ENCODE measurements at places on chromosomes 4 and X.

DNA sequence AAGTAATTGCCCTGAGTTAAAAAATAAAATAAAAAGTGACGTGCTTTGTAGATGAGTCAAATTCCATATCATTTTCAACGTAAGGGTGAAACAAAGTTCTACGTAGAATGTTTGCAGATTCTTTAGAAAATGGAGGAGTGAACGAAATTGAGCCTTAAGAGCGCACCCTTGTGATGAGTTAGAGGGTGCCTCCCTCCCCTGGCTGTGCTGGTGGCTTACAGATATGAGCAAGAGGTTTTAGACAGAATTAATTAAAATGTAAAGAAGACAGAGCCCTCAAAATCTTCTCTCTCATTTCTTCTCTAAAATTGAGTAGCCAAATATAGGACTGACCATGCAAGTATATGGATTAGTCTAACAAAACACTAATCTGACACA is 30.2 kb upstream of the LGI2 start:
- DNase-seq: no peak

DNA sequence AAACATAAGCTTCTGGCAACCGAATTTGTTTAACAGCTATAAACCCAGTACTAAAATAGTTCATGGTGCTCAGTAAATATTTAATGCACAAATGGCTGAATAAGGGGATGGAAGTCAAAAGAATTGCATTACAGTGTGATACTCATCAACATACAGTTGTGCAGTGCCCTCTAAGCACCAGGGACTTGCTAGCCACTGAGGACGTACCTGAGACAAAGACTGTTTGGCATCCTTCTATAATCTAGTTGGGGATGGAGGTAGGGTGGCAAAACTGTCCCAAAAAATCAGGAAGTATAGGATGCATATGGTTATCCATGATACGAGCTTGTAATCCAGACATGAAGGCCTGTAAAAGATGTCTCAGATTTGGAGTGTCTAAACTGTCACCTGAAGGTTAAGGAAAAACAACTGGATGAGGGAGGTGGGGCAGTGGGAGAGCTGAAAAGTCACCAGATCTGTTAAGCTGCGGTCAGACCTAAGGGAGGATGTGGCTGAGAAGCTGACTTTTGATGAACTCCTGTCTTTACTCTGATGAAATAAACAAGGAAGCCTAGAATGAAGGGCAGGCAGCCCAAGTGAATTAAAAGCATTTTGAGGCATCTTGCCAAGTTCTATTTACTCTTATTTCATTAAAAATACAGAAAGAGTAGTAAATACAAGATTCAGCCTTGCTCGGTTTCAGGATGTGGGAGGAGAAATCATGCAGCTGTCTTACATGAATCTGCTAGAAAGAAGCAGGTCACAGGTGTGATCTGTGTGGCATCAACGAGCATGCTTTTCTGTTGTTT is 12.0 kb upstream of the CD38 start:
- no peak for DNase-seq

DNA sequence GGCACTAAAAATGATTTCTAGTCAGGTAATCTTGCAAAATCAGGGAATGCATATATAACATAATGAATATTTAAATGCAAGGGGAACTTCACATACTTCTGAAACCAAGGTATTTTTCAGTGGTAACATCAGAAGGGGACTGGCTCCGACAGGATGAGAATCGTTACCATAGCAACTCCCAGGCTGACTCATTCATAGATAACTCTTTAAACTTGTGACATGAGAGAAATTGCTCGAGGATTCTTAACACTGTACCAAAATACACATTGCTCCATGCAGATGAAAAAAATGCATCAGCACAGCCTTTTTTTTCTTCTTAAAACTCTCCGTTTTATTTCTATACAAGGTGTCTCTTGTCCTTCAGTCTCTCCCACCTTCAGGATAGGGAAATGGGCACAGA is 114.3 kb downstream of the GABRB1 start:
- peak; percentile 32 for DNase-seq

DNA sequence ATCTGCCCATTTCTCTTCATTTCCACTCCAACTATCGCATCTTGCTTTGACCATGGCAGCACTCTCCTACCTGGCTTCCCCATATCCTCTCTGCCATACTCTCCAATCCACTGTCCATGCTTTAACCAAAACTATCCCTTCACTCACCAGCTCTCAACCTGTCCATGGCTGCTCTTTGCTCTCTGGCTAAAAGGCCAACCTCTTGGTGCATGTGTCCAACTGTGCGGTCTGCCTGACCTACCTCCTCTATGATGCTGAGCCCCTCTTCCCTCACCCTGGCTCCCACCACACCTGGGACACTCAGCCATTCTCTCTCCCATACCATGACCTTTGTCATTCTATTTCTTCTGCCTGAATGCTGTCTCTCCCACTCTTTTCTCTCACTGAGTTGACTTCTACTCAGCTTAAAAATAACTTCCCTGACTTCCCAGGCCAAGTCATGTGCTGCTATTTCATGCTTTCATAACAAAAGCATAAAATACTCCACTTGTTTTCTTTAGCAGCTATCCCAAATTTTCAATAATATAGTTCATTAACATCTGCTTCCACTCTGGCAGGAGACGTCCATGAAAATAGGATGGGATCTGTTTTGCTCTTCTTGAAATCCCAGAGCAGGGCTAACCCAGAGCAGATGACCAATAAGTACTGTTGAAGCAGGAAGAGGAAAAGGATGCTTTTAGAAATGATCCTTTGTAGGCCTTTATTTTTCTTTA is 29.8 kb upstream of the KLF3 start:
- no peak for DNase-seq

DNA sequence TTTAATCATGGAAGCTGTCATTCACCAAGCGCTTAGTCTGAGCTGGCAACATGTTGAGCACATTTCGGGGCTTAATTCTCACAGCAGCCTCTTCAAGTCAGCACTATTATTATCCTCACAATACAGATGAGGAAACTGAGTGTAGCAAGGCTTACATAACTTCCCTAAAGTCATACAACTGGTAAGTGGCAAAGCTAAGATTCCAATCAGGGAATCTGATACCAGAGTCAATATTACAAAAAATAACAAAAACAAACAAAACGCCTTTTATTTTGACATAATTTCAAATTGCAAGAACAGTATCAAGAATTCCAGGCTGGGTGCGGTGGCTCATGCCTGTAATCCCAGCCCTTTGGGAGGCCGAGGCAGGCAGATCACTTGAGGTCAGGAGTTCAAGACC is 120.4 kb upstream of the DUSP21 start:
- no peak for DNase-seq

- DNase-seq: no peak
These were observed 56.1 kb downstream of the CCKAR start for GRCh38 chr4:26434030-26434639.

GRCh38 chrX:108601276-108601675 is 135.1 kb downstream of the IRS4 start:
- DNase-seq: no peak

DNA sequence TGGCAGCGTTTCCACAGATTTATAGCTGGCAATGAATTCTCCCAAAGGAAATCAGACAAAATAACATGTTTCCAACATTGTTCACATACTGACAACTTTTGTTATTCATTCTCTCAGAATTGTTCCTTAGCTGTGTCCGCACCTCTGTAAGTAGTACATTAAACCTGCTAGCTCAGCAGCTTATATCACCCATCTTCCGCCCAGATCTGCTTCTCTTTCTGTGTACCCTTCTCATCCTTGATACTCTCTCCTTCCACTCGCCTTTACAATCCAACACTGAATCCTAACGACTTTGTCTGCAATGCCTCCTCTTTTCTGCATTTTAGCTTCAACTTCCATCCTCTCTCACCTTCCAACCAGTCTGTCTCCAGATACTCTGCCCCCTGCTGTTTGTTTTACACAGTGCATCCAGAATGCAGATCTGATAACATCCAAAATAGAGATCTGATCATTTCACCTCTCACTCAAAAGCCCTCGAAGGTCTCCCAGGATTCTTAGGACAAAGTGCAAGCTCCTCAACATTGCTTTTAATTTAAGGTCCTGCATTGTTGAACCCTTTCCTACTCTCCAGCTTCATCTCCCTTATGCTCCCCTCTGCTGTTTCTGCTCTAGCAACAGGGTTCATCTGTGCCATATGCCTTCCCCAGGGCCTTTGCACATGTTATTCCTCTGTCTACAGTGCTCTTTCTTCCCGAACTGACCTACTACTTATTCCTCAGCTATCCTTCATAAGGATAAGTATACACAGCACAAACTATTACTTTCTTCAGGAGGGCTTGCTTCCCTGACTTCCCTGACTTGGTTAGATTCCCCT is 67.3 kb upstream of the VBP1 start:
- no peak for DNase-seq

- DNase-seq: no peak
These were observed 15.6 kb downstream of the SRPX2 start for GRCh38 chrX:100659431-100660137.

- no peak for DNase-seq
These were observed 269.9 kb downstream of the CBLL2 start for GRCh38 chrX:22542641-22543040.

- no peak for DNase-seq
These were observed 466.4 kb downstream of the STIM2 start for GRCh38 chr4:27326991-27327390.

DNA sequence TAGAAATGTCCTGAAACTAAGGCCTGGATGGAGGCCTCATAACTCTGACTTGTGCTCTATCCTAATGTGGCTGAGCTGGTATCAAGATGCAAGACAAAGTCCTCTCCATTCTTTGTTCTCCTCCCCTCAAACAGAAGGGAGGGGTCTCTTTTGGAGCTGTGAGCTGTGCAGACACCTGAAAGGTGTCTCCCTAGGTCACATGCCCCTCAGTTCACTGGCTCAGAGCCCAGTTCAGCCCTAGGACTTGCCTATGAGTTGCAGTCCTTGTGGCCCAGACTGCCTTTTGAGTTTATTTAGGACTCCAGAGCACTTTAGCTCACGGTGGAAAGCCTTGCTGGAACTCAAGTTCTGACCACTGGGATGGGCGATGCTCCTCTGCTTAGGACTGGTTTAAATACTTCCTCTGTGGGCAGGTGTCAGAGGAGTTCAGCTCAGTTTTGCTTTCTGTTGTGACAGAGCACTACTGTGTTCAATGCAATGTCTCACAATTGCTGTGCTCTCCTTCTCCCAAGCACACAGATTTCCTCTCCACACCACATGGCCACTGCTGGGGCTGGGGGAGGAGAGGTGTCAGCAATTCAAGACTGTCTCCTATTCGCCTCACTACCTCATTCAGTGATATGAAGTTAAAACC is 84.8 kb upstream of the ZNF827 start:
- DNase-seq: no peak

DNA sequence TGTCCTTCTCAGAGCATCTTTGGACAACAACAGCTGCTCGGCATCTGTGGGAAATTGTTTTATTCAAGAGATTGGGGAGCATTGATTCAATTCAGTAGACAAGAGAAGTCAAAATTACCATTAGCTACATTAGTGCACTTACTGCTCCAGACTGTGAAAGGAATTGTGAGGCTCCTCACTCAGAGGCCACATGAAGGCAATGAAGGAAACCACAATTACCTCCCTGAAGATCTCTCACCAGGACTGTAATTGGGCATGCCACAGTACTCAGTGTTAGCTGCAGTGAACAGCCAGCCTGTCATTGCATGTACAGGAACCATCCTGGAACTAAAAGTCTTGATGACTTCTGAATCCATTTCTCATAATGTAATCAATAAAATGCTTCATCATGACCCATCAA is 144.8 kb downstream of the PPA2 start:
- no peak for DNase-seq

DNA sequence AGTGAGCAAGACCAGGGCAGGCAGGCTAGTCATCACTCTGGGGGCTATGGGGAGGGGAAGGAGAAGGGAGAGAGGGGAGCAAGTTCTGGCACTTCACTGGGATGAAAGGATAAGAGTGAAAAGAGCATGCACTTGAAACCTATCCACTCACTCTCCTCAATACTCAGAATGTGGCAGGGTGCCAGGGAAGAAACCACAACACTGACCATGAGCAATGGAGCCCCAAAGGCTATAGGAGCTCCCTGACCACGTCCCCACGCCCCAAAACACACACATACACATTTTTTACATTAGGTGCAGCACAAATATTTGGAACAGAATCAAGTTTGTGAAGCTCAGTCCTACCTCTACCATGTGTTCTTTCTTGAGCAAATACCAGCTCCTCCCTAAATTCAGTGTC is 132.2 kb downstream of the IDS start:
- DNase-seq: no peak

DNA sequence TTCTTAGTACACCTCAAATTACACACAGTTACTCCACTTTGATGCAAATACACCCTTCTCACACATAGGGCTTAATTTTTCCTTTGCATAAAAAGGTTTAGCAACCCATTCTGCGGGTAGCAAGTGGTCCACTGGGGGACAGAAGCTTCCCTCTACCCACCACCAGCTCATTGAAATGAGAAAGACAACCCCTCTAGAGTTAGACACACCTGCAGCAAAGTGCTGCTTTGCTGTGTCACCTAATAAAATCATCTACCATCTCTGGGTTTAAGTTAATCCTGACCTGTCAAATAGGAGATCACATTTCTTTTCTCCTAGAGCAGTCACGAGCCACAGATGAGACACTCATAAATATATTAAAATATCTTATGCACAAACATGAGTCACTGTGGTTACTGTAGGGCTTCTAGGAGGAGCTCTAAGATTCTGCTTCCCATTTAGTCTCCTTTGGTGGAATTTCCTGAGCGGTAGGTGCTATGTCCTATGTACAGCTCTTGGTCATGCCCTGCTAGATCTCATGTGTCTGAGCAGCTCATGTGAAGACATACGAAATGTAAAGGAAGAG is 11.9 kb downstream of the BMX start:
- DNase-seq: no peak

DNA sequence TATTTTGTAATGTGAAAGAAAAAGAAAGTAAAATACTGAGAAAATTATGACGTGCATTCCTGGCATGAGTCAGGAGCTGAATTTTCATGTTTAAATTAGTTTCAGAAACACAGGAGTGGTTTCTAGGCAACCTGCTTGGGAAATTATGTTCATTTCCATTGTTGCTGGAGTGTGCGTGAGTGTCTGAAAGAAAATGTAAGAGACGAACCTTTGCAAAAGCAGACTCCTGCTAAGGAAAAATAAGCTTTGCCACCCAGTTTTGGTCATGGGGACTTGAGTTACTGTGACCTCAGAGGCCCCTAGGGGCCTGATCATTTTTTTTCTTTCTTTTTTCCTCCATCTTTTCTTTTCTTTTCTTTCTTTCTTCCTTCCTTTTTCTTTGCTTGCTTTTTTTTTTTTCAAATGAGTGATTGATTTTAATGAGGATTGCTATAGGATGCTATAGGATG is 18.8 kb upstream of the CHRNA9 start:
- DNase-seq: no peak

All from BE2C (cell line).